ENCODE measurements at places on chromosomes 4 and X.

- no peak for DNase-seq
Observed at GRCh38 chr4:5815641-5816040, 77.2 kb downstream of the CRMP1 start.

DNA sequence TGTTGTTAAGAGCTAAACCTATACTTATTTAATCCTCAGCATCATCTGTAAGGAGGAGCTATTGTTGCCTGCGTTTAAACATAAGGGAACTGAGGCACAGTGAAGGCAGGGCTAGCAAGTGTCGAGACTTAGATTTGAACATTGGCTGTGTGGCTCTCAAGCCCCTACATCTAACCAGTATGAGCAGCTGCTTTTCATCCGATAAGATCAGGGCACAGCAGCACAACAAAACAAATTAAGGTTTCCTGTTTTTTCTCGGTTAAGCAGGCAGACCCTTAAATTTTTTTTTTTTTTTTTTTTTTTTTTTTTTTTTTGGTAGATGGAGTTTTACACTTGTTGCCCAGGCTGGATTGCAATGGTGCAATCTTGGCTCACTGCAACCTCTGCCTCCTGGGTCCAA, 35.6 kb downstream of the RAB40A start:
- no peak for DNase-seq

- no peak for DNase-seq
Observed at GRCh38 chrX:3440981-3441380, 94.5 kb upstream of the MXRA5 start.

- no peak for DNase-seq
Observed at GRCh38 chrX:110145854-110146253, 142.9 kb downstream of the TMEM164 start.

DNA sequence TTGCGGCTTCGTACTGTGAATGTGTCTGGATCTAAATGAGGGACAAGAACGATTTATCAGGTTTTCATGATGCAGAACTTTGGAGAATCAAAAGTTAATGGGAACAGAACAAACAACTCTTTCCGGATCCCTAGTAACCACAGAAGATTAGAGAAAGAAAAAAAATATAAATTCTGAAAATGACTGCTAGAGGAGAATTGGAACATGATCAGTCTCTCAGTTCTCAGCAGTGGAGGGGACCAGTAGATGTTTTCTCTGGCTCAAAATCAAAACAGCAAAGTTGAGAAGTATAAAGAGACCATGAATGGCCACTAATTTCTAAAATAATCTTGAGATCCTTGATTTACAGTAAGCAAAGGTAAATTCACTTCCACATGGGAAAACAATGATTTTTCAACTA, 38.1 kb upstream of the GK2 start:
- DNase-seq: no peak

- no peak for DNase-seq
Observed at GRCh38 chr4:176660561-176660960, 132.2 kb downstream of the VEGFC start.

DNA sequence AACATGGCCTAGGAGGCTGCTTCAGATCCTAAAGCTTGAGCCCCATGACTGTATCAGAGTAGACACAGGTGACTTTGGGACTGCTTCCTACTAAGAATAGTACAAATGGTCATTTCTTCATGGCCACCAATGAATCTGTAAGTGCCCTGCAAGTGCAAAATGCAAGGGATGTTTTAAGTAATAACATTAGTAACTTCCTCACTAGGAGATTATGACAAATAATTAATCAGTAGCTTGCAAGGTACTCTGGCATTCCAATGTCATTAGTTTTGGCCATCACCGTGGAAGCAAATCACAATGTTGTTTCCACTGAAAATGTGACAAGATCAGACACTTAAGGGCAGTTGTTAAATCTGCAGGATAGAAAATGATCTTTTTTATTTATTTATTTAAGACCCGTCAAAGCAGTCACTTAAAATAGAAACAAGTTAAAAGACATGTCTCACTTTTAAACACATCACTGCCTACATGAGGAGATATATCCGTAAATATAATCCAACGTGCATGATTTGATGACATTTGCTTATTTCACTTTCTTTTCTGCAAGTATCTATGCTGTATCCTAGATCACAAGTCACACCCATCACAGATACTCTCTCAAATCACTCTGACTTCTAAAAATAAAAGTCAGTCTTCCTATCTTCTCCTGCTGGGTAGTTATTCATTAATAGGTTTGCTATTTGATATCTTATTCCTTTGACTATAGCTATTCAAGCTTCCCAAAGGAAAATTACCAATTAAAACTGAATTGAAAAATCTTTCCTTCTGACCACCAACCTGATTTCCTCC, 400.6 kb downstream of the IL15 start:
- DNase-seq: no peak

GRCh38 chr4:1383728-1384591, 22.3 kb downstream of the NKX1-1 start:
- no peak for DNase-seq

DNA sequence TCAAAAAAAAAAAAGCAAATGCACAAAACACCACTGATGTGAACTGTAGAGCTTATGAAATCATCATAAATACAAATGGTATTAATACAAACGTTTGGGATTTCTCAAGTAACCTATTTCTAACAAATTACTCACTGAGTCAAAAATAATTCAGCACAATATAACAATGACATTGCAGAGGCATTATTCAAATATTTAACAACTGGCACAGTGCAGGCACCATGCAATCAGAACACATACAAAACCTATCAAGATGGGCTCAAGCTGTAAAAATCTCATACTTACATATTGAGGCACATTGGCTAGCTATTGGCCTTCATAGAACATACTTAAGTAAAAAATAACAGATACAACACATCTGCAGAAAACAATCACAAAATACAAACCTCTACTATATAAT, 81.1 kb downstream of the LRBA start:
- no peak for DNase-seq

DNA sequence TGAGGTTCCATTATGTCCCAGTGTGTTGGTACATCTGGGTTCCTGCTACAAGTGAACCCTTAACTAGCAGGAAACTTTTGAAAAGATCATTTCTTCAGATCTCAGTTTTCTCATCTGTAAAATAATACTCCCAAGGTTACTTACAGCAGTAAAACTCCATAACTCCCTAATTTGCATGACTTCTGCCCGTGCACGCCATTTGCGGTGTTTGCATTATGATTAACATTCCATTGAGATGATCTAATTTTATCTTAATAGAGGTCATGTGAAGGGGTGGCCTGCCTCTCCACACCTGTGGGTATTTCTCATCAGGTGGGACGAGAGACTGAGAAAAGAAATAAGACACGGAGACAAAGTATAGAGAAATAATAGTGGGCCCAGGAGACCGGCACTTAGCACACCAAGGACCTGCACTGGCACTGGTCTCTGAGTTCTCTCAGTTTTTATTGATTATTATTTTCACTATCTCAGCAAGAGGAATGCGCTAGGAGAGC, 219.8 kb downstream of the TLL1 start:
- DNase-seq: no peak

DNA sequence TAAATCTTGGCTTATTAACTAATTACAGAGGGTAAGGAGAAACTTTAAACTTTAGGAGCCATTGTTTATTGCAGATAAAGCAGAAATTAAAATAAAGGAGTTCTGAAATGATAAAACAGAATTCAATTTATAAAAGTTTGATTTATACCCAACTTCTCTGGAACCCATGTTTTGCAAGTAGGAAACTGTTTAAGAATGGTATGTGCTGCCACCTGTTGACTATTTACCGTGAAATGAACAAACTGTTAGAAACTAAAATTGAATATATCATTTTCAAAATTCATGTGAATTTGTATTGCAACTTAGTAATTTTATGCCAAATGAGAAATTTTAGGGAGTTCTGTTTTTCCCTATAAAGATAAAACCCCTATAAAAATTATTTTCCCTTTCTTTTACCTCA, 11.0 kb upstream of the TBC1D8B start:
- DNase-seq: no peak

Measured in activated gamma-delta T cell treated with Interleukin-2 at 50 U/mL for 16 hours (primary cell).